HT-29 (cell line): ENCODE measurements at places on chromosomes 4 and X.

GRCh38 chr4:85244638-85245037 is 230.3 kb upstream of the ARHGAP24 start:
- DNase-seq: no peak

- no peak for DNase-seq
Measured at GRCh38 chr4:40547789-40548132, 81.9 kb downstream of the RBM47 start.

- no peak for DNase-seq
Measured at GRCh38 chr4:146053891-146054290, 115.3 kb upstream of the ZNF827 start.

DNA sequence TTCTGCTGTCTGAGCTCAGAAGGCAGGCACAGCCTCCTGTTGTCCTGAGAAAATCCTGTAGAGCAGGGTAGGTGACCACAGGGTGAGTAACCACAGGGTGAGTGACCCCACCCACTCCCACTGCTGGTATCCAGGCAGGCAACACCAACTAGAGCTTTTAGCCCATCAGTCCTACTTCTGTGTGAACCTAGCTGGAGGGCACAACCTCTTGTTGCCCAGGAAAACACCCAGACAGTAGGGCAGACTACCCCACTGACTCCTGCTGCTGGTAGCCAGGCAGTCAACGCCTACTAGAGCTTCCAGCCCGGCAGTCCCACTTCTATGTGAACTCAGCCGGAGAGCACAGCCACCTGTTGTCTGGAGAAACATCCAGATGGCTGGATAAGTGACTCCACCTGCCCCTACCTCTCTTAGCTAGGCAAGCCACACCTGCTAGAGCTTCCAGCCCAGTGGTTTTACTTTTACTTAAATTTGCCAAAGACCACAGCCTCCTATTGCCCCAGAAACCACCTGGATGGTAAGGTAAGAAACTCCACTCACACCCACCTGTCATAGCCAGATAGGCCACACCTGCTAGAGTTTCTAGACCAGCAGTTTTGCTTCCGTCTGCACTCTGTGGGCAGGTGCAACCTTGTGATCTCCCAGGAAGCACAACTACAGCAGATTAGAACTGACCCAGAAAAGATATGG is 371.6 kb downstream of the INPP4B start:
- DNase-seq: peak; percentile 87

DNA sequence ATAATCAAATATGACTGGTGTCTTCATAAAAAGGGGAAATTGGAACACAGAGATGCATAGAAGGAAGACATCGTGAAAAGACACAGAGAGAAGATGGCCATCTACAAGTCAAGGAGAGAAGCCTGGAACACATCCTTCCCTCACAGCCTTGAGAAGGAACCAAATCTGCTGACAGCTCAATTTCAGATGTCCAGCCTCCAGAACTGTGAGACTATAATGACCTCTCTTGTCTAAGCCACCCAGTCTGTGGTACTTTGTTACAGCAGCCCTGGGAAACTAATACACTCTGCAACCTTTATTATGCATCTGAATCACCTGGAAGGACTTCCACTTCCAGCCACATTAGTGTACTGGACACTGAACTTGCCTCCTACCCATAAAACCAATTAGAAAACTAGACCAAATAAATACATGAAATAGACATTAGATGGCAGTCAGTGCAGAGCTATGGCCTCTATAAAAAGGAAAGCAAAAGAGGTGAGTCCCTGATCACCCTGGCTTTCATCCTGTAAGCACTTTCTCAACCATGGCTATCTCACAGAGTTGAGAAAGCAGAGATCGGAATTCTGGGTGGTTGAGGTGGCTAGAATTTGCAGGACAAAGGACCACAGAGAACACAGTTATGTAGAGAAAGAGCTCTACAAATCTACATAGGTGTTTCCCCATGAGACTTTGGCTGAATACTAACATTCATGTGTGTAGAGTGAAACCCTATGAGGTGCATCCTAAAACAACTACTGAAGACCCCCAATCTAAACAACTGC is 25.7 kb downstream of the GAB3 start:
- DNase-seq: no peak

DNA sequence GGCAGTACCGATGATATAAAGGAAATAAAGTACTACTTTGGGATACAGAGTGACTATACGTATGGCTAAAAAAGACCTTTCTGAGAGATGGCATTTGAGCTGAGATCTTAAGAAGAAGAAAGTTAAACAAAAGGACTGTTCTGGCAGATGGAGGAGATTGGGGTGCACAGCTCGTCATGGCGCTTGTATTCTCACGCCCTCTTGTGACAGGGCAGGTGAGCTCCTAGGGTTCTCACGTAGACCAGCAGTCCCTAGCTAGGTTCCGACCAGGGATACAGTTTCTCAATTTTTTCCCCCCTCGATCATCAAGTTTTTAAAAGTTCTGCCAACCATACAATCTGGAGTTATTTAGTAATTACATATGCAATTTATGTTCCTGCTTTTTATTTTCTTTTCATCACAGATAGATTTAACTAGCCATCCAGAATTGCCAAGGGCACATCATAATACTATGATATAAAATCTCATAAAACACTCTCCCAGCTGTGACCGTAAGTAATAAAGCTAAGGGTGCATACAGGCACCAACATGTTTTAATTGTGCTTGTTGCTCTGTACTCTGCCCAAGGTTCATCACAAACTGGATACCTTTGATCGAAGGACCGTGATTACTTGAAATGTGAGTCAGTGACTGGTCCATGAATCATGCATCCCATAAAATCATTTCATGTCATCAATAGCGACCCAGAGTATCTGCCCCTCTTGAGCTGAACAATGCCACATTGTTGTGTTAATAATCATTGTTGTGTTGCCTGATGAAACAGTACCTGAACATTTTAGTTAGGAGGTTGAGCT is 69.4 kb upstream of the ZNF518B start:
- DNase-seq: no peak

GRCh38 chr4:119041951-119042560 is 93.6 kb upstream of the MYOZ2 start:
- DNase-seq: peak; percentile 91

GRCh38 chr4:60588556-60588955 is 611.6 kb upstream of the ADGRL3 start:
- no peak for DNase-seq

GRCh38 chrX:77743720-77744119 is 42.3 kb downstream of the ATRX start:
- DNase-seq: no peak

DNA sequence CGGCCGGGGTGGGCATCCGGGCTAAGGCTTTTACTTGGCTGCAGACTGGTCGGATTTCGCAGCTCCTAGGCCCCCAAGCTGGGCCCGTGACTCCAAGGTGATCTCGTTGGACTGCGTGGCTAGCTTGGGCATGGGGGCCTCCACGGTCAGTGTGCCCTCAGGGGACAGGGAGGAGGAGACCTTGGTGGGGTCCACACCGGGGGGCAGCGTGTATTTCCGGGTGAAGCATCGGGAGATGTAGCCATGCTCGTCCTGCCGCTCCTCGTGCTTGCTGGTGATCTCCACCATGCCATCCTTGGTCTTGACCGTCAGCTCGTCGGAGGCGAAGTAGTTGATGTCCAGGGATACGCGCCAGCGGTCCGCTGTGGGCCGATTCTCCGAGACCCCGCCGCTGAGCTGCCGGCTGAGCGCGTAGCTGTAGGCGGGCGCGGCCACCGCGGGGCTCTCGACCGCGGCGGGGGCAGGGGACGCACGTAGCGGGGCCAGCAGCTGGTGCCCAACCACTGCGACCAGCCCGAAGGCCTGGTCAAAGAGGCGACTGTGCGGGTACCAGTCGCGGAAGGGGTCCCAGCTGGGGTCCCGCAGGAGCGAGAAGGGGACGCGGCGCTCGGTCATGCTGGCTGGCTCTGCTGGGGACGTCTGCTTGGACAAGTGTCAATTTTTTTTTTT is 881 bp upstream of the CACNA1F start:
- DNase-seq: no peak

DNA sequence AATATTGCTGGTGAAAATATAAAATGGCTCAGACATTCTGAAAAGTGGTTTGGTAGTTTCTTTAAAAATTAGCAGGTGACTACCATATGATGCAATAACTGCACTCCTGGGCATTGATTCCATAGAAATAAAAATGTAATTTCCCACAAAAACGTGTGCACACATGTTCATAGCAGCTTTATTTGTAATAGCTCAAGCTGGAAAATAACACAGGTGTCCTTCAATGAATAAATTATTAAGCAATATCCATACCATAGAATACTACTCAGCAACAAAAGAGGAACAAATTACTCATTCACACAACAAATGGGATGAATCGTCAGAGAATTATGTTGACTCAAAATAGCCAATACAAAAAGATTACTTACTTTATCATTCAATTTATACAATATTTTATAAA is 893.7 kb upstream of the SLIT2 start:
- DNase-seq: no peak

GRCh38 chr4:147853706-147854105 is 121.8 kb downstream of the ARHGAP10 start:
- DNase-seq: no peak

- no peak for DNase-seq
Measured at GRCh38 chr4:78704317-78704716, 71.8 kb upstream of the BMP2K start.

- no peak for DNase-seq
Measured at GRCh38 chr4:126168484-126168883, 853.7 kb downstream of the FAT4 start.

GRCh38 chr4:33725861-33726260 is 2518.5 kb downstream of the ARAP2 start:
- no peak for DNase-seq

GRCh38 chr4:81622028-81622427 is 150.3 kb upstream of the RASGEF1B start:
- DNase-seq: no peak

DNA sequence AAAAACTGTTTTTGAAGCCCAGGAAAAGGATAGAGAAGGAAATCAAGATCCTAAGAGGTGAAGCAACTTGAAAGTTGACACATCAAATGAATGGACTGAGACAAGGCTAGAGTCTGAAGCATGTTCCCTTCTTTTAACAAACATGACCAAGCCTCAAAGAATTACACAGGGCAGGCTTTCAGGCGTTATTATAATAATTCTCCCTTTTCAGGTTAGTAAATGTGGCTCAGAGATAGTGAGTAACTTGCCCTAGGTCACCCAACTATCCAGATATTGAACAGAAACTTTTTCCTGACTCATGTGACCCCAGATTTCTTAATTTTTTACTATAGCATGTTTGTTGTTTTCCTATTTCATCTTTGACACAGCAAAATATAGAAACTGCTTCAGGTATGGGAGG is 91.7 kb downstream of the PPP1R2C start:
- DNase-seq: no peak

DNA sequence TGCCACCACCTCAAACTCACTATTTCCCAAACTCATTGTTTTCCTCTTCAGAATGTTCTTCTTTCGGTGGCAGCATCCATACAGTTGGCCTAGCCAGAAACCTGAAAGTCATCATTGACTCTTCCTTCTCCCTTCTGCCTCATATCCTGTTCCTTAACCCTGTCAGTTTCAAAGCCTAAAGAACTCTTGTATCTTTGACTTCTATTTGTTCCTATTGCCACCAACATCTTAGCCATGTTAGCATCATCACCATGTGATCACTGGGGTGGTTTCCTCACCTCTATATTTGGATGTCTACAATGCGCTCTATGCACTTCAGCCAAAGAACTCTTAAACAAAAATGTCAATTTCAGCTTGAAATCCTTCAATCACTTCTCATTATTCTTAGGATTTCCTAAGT is 29.0 kb downstream of the DDX60L start:
- no peak for DNase-seq

- DNase-seq: no peak
Measured at GRCh38 chrX:39756086-39756883, 341.5 kb downstream of the BCOR start.

DNA sequence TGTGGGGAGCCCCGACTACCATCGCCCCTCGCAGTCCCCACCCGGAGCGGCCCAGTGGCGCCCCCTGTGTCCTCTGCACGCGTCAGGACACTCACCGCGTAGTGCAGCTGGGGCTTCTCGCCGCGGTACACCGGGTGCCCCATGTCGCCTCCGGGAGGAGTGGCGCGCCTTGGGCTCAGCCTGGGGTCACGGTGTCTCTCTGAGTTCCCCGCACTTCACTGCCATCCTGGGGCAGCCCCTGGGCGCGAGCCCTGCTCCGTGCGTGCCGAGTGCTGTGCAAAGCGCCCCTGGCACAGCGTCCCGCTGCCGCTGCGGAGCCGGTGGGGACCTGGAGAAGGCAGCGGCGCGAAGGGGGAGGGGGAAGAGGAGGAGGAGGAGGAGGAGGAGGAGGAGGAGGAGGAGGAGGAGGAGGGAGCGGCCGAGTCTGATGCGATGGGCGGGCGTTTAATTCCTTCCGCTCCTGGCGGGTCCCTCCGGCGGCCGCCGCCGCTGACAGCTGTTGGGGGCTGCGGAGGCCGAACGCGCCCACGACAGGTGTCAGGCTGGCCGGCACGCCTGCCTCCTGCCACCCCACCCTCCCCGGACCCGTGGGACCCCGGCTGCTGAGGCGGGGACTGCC is 134.3 kb downstream of the AMELX start:
- no peak for DNase-seq

DNA sequence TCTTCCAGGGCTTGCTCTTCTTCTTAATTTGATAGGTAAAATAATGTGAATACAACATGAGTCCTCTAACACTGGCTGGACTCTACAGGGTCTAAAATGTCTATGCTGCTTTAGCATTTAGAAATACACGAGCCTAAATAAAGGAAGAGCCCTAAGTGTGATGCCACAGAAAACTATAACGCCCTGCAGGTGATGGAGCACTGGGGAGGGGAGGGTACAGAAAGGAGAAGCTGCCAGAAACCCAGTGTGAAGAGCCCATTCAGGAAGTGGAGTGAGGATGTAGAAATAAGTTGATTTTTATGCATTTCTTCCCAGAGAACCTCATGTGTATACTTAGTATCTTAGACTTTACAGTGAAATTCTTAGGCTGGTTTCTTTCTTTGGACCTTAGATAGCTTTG is 83.4 kb downstream of the TNIP2 start:
- no peak for DNase-seq

GRCh38 chr4:21476757-21477156 is 471.8 kb downstream of the KCNIP4 start:
- DNase-seq: peak; percentile 16

GRCh38 chrX:117511379-117511778 is 605.2 kb downstream of the KLHL13 start:
- no peak for DNase-seq

GRCh38 chr4:66017671-66018070 is 347.4 kb upstream of the EPHA5 start:
- no peak for DNase-seq

DNA sequence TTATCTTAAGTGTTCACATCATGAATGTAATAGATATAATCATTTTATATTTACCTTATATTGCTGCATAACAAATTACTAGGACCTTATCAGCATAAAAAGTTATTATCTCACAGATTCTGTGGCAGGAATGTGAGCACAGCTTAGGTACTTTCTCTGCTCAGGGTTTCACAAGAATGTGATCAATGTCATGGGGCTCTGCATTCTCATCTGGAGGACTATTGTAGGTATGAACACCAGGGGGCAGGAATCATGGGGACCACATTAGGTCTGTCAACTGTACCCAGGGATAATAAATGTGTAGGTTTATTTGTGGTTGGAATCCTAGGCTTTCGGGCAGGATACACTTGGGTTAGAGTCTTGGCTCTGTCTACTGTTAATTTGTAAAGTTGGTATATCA is 519.2 kb downstream of the ARAP2 start:
- DNase-seq: peak; percentile 54
